Cortex of kidney (tissue), 1 donor: ENCODE measurements at places on chromosomes 2 and 18.

DNA sequence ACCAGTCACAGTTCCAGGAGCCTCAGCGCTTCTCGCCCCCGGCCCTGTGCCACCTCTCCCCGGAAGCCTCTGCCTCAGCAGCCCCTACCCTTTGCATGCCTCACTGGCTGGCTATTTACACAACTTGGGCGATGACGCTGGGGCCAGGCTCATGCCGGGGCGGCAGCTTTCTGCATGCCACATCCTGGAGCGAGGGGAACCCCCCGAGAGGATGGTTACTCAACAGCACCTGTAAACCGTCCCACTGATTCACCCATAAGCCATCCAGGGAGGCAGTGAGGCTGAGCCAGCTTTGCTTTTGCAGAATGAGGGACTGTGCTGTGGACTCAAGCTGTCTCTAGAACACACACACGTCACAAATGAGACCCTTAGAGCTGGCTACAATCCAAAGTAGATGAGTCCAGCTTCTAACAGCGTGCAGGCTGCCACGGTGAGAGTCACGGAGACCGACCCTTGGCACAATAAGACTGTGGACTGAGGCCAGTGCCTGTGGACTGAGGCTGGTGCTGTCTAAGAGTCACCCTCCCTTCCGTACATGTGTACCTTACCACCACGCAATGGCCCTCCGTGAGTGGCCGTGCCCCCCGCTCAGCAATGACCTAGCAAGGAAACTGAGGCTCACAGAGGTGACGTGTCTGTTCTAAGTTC lies 45.6 kb upstream of the ODC1 start:
- no peak for DNase-seq

DNA sequence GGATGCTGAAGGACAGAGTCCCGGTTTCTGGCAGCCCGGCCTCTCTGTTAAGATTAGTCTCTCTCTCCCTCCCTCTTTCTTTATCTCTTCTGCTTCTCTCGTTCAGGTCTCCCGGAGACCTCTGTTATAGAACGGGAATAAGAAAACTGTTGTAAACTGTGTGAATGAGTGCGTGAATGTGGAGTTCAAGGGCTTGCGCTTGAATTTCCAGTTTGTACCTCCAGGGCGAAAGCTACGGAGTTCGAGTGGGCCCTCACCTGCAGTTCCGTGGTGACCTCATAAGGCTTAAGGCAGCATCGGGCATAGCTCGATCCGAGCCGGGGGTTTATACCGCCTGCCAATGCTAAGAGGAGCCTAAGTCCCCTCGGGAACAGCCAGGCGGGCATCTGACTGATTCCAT lies 26.4 kb downstream of the SKA1 start:
- no peak for DNase-seq

DNA sequence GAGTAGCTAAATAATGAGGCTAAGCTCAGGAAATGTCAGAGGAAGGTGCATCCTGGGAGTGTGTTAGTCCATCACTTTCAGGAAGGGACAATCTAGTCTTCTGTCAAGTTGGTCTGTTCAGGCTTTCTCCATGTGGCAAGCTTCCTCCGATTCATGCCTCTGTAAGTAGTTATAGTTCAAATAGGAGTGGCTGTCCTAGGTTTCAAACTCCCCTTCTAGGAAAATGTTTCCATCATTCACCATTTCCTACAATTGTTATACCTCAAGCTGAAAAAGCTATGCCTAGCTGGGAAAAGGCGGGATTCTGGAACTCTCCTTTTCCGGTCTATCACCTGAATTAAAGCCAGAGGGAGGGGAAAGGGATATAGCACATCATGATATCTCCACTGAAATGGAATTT lies 287.7 kb upstream of the ZSWIM2 start:
- DNase-seq: no peak

- no peak for DNase-seq
Observed at GRCh38 chr2:7226501-7226900, 309.3 kb downstream of the RNF144A start.

GRCh38 chr2:210169516-210170195 lies 1.6 kb downstream of the KANSL1L start:
- DNase-seq: no peak

GRCh38 chr2:84957771-84958134 lies 13.2 kb upstream of the KCMF1 start:
- no peak for DNase-seq

- no peak for DNase-seq
Observed at GRCh38 chr18:23618862-23619387, 32.6 kb upstream of the NPC1 start.

GRCh38 chr2:185876234-185876633 lies 137.6 kb downstream of the FSIP2 start:
- no peak for DNase-seq

DNA sequence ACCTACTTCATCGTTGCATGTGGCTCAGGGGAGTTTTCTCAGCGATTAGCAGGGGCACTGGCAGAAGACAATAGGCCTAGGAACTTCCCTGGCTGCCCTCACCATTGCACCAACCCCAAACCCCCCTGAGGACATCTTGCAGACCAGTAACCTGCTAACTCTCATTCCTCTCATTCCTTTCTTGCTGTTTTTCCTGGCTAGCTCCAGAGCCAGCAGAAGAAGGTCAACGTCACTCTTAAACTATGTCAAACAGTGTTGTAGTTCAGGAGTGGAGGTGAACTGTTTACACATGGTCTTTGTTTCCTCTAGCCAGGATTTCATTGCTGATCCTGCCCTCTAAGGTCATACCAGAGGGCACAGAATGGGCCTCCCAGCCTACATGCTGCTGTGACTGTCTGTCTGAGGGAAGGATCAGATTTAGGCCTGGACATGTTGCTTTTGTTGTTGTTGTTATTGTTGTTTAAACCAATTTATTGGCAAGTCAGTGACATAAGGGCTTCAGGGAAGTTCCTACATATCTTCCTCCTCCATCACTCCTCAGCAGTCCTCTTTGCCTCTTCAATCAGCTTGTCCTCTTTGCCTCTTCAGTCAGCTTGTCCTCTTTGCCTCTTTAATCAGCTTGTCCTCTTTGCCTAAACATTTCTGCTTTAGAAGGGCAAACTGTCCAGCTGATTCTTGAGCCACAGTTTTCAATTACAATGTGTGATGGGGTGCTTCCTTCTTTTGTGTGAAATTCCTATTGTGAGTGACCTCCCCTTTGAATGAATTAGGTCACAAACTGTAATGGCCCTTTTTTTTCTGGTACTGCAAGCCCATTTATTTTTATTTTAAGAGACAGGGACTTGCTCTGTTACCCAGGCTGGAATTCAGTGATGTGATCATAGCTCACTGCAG lies 471.9 kb upstream of the TNP1 start:
- no peak for DNase-seq

- DNase-seq: no peak
Observed at GRCh38 chr2:216539791-216540241, 41.2 kb downstream of the RPL37A start.

GRCh38 chr2:150258781-150259307 lies 228.6 kb downstream of the RND3 start:
- no peak for DNase-seq

DNA sequence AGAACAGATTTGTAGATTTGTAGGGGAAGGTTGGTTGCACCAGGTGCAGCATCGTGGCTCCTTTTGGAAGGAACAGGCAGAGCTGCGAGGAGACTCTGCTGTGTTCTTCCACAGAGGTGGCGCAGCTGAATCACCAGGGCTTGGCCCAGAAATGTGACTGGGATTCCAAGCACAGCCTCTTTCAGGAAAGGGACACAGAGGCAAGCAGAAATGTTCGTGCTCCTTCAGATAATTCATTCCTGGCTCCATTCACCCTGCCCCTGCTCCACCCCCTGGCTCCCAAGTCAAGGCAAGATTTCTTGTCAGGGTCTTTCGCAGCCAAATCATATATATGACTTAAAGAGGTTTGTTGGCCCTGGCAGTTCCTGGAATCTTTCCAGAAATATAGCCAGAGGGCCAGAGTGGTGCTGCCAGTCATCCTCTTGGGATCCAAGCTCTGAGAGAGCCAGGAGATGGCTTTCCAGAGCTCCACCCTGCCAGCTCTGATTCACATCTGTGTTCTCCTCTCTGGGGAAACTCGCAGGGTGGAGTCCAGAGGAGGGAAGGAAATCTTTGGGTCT lies 203.9 kb upstream of the TANK start:
- DNase-seq: no peak

- DNase-seq: no peak
Observed at GRCh38 chr2:120571015-120571728, 164.5 kb upstream of the GLI2 start.

DNA sequence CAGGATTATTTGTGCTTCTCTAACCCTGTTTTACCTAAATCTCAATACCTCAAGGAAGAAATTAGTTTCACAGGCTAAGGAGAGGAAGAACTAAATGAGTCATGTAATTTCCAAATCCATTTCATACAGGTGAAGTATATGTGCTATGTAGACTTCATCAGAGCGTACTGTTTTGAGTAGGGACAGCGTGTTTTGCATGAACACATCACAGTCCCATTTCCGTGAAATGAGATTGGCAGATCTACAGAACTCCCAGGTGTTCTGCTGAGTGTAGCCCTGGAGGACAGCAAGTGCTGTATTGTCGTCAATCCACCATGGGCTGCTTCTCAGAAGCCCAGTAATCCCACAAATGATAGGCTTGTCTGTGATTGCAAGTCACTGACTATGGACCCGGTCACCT lies 97.7 kb downstream of the XRCC5 start:
- no peak for DNase-seq

GRCh38 chr2:219017201-219017931 lies 23.9 kb downstream of the CFAP65 start:
- DNase-seq: no peak

- no peak for DNase-seq
Observed at GRCh38 chr2:196410008-196410407, 229.5 kb upstream of the CCDC150 start.

GRCh38 chr2:22153931-22154613 lies 1030.3 kb downstream of the TDRD15 start:
- no peak for DNase-seq

DNA sequence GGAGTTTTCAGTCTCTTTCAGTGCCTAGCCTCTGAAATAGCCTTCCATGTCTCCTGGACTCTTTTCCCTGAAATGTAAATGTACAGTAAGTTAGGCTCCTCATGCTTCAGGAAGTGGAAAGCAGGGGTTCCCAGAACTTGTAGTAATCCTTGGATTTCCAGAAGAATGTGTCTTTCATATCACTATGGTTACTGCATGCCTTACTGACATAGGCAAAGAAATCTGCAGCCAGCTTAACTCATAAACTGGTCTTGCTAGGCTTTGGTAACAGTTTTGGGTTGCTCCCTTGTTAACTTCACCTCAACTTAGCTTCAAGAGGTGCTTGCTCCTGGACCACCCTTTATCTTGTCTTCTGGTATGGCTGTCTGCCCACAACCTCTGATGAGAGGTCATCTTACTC lies 686.8 kb upstream of the DDX18 start:
- no peak for DNase-seq

- DNase-seq: no peak
Observed at GRCh38 chr2:238467792-238468191, 41.1 kb downstream of the ASB1 start.

DNA sequence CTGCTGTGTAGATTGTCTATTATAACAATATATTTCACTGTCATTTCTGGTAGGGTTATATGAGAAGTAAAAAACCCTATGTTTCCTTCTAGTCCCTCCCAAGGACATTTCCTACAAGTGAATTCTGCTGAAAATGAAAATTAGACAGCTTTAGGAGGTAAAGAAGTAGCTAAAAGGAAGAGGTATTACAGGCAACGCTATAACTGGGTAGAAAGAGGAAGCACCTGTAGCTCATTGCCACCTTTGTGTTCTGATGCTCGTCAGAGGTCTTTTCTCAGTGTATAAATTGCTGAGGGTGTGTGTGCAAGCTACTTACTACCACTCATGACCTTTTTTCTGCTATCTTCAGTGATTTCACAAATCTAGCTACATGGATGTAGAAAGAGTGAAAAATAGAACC lies 1.4 kb downstream of the DNAJC10 start:
- DNase-seq: no peak

GRCh38 chr2:24329700-24330099 lies 30.6 kb downstream of the ITSN2 start:
- no peak for DNase-seq

GRCh38 chr2:25280051-25280687 lies 61.6 kb downstream of the DNMT3A start:
- no peak for DNase-seq

DNA sequence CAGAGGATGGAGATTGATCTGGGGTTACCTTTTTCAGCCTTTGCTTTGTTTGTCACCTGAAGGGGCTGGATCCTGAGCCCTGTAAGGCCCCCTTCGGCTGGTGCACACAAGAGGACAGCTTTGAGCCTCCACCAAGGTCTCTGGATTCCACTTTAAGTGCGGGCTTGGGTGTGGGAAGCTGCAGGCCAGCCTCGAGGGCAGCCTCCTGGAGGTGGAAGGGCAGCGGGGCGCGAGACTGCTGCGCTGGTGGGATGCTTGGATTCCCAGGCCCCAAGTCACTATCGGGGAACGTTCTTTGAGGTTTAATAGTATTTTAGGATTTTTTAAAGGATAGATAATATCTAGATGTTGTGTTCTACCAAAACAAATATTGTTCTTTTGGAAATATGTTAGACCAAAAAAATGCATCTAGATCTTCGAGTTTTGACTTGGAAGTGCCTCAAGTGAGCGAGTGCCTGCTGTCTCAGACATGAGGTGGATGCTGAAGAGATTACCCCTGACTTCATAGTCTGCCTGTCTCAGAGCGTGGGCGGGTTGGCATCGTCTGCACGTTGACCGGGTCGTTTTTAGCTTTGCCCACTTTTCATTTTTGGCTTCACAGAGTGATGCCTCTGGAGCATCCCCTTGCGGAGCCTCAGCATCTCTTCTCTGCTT lies 113.8 kb downstream of the AGAP1 start:
- no peak for DNase-seq

DNA sequence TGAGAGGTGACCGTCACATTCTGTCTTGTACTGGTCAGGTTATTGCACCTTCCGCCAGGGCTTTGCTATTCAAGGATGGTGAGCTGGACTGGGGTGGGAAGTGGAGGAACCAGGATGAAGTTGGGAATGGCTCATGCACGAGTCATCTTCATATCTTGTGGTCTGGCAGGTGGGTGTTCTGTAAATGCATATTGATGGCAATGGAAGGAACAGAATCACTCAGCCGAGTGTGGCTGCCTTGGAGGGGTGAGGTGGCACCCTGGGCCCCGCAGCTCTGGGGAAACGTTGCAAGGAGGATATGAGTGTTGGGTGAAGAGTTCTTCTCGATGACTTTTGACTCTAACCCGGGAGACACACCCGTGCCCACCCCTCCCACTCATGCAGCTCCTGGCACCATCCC lies 1.2 kb downstream of the NEU2 start:
- no peak for DNase-seq
